ENCODE measurements at places on chromosomes 3 and 15. TPM values are rescaled to one million over a fixed set of nuclear protein-coding genes. Genes with fewer than 3 reads are reported as not detected.
A peak's percentile ranks its signal among the peaks of the same experiment; 100 is the strongest.

- no peak for DNase-seq
Measured at GRCh38 chr15:55652359-55652758, 64.2 kb upstream of the PYGO1 start.

GRCh38 chr15:60004846-60005351 lies 788 bp downstream of the FOXB1 start:
- DNase-seq = peak; percentile 32

- no peak for DNase-seq
Measured at GRCh38 chr15:45794712-45795439, 160.0 kb downstream of the SQOR start.

- DNase-seq = no peak
Measured at GRCh38 chr15:88537591-88538317, 8.7 kb downstream of the DET1 start.

DNA sequence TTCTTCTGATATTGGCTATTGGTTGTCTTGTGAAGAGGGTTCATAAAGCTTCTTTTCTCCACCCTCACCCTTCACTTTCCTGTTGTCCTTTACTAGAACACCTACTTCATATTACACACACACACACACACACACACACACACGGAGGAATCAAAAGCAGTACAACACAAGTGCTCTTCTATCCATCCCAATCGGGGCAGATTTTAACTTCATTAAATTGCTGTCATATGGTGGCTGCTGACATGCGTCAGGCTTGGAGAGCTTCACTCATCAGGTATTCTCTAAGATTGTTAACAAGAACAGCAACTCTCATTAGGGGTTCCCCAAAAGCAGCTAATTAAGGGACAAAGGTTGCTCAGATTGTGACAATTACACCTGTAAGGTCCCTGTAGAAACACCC lies 239.1 kb upstream of the MEIS2 start:
- no peak for DNase-seq

- DNase-seq = no peak
Measured at GRCh38 chr3:77825001-77825827, 785.3 kb downstream of the ROBO2 start.

- DNase-seq = peak; percentile 37
Measured at GRCh38 chr3:197394464-197395321, 96.3 kb upstream of the DLG1 start.

DNA sequence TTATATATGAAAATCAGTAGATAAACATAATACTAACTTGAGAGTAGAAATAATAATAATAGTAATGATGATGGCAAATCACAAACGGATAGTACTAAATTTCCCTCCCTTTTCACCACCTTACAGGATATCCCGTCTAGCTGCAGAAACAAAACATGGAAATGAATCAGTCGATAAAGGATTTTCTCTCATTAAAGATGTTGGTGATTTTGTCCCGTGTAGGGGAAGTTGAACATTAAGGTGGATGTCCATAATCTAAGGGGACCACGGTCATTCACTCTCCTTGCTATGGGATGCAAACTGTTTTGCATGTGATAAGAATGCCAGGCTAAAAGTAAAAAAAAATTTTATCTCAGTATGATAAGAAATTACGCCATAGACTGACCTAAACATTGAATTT lies 1027.7 kb upstream of the NR2F2 start:
- DNase-seq = no peak

GRCh38 chr3:150411106-150411460 lies 3.0 kb downstream of the TSC22D2 start:
- DNase-seq = no peak

GRCh38 chr3:146682171-146682570 lies 77.0 kb upstream of the PLSCR5 start:
- no peak for DNase-seq

- no peak for DNase-seq
Measured at GRCh38 chr3:171353423-171353822, 106.8 kb downstream of the TNIK start.

GRCh38 chr3:170470063-170471016 lies 51.7 kb downstream of the CLDN11 start:
- no peak for DNase-seq

DNA sequence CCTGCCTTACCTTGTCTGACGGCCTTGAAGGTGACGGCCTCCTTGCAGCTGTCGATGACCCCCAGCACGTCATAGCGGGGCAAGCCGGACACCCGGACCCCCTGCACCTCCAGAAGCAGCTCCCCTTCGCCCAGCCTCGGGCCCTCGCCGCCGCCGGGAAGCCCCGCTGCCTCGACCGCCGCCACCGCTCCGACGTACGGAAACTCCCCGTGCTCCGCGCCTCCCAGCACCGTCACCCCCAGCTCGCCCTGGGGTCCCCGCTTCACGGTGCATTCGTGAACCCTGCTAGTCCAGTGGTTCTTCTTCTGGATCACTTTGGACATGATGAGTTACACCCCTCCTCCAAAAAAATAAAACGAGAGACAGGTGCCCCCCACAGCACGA lies 740 bp downstream of the MAGI1 start:
- DNase-seq = no peak

GRCh38 chr15:100338971-100339444 lies 2.8 kb downstream of the ADAMTS17 start:
- DNase-seq = peak; percentile 54

- no peak for DNase-seq
Measured at GRCh38 chr3:149021830-149022229, 30.5 kb downstream of the GYG1 start.

DNA sequence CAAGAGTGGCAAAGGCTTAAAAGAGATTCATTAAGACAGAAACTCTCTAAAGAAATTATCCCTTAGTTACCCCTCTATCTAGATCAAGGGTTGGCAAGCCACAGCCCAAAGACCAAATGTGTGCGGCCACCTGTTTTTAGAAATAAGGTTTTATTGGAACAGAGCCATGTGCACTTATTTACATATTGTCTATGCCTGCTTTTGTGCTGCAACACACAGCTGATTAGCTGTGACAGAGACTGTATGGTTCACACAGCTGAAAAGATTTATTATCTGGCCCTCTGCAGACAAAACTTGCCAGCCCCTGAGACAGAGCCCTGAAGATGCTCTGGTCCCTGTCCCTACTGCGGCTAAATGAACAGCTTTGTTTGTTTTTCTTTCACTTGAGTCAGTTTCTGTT lies 88.1 kb downstream of the ADAMTS9 start:
- no peak for DNase-seq

GRCh38 chr3:71244826-71245488 lies 338.6 kb downstream of the FOXP1 start:
- no peak for DNase-seq

DNA sequence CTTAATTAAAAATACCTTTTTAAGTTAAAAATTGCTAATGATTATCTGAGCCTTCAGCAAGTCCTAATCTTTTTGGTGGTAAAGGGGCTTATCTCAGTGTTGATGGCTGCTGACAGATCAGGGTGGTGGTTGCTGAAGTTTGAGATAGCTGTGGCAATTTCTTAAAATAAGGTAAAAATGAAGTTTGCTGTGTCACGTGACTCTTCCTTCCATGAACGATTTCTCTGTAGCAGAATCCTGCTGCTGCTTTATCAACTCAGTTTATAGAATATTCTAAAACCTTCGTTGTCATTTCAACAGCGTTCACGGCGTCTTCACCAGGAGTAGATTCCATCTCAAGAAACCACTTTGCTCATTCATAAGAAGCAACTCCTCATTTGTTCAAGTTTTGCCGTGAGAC lies 110.1 kb downstream of the SUCNR1 start:
- DNase-seq = no peak

GRCh38 chr3:126025116-126025729 lies 56.2 kb downstream of the ROPN1B start:
- no peak for DNase-seq

GRCh38 chr3:133448478-133449122 lies 48.7 kb downstream of the BFSP2 start:
- DNase-seq = peak; percentile 22

GRCh38 chr3:69998759-69999139 lies 784 bp upstream of the SAMMSON start:
- DNase-seq = no peak

GRCh38 chr3:164604687-164605086 lies 473.6 kb downstream of the SI start:
- no peak for DNase-seq

GRCh38 chr3:150544041-150544440 lies 2.3 kb downstream of the SERP1 start:
- DNase-seq = no peak

GRCh38 chr3:42263354-42264346 lies 2.3 kb downstream of the CCK start:
- DNase-seq = no peak

- no peak for DNase-seq
Measured at GRCh38 chr3:177141899-177142646, 55.2 kb downstream of the TBL1XR1 start.

The RETNLB gene
- not detected for total RNA-seq

The RBPMS2 gene
- not detected for total RNA-seq

The KBTBD13 gene
- not detected for total RNA-seq

The CDHR4 gene
- not detected for total RNA-seq

The PTH1R gene
- total RNA-seq = not detected

The AHSG gene
- total RNA-seq = 0.16 TPM

The MUSTN1 gene
- not detected for total RNA-seq

The FANCD2OS gene
- total RNA-seq = not detected

The IQCF5 gene
- total RNA-seq = not detected

The MKRN3 gene
- 2.1 TPM for total RNA-seq

The LRRC57 gene
- 19.9 TPM for total RNA-seq

The PYGO1 gene
- total RNA-seq = not detected

The CFAP100 gene
- total RNA-seq = not detected

The SATB1 gene
- total RNA-seq = 686 TPM

Measured in activated T-helper 1 cell treated with anti-CD3 and anti-CD28 coated beads, Interleukin-12 subunit alpha, Interleukin-12 subunit beta, Interleukin-2, Interleukin-4 antibody, amounts not matched to agents 30 ng/mL and 10 ng/mL and 1 ng/mL, durations not matched to agents 14 hours and 24 hours and 36 hours (primary cell).